Heart left ventricle (tissue), 16 donors: ENCODE measurements at places on chromosomes 16 and 17.

GRCh38 chr17:16484445-16485175 is 7.4 kb downstream of the LRRC75A start:
- no peak for DNase-seq

GRCh38 chr17:45382226-45382625 is 50.4 kb downstream of the ARHGAP27 start:
- no peak for DNase-seq

DNA sequence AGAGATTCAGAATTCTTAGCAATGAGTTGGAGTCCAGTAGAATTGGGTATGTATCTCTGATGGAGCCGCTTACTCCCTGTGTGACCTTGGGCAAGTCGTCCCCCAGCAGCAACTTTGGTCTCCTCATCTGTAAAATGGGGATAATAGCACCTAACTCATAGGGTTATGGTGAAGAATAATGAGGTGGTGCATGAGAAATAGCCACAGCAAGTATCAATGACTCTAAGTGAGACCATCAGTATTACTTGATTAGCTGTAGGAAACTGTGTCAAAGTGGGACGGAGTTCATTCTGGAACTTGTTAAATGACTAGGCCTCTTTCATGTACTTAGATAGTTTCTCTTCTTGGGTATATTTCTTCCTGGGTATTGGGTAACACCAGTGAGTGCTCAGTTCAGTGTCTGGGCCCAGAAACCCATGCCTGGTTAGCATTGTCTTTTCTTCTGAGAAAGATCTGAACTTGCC is 6.4 kb downstream of the PRKCB start:
- DNase-seq, result no peak

DNA sequence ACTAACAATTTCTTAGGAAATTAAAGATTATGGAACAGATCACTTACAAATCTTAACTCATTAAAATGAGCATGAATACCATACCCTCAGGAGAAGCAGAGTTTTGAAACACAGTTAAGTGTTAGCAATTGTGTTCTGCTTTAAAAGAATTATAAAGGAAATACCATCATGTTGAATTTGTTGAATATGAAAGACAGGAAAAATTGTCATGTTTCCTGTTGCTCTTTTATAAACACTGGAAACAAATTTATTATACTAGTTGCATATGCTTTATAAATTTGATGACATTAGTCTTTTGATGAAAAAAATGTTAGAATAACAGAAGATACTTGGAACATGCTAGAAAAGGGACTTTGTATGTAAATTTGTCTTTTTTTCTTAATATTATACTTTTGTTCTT is 59.7 kb downstream of the VMP1 start:
- DNase-seq, result no peak

GRCh38 chr17:6755731-6756184 is at the start of gene XAF1:
Gene XAF1, plus strand, starts transcription at chr17:6756046. Its CDS starts 33 bp downstream, at chr17:6756079.
- DNase-seq, result peak; percentile 63

DNA sequence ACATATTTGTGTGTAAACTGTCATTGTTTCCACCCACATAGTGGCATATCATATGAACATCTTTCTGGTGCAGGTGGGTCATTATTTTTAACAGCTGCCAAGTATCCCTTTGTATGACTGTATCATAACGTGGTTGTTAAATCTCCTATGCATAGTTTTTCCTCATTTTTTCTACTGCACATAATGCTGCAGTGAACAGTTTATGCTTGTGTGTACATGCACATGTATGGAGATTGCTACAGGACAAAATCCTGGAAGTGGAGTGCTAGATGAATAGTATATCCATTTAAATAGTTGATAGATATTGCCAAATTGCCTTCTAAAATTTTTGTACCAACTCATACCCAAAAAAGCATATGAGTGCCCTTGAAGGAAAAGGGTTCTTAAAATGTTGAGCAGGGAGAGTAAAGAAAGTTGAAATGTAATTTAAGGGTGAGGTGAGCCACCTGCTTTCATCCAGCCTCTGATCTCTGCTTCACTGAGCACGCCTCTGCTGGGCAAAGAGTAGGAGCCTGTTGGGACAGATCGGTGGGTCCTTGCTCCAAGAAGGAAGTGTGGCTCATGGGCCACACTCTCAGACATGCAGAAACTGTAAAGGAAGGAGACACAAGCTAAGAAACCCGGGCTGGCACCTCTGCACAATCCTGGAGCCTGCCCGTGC is 55.3 kb downstream of the HLF start:
- DNase-seq, result no peak

- no peak for DNase-seq
Observed at GRCh38 chr16:11170201-11170600, 85.8 kb downstream of the SOCS1 start.

DNA sequence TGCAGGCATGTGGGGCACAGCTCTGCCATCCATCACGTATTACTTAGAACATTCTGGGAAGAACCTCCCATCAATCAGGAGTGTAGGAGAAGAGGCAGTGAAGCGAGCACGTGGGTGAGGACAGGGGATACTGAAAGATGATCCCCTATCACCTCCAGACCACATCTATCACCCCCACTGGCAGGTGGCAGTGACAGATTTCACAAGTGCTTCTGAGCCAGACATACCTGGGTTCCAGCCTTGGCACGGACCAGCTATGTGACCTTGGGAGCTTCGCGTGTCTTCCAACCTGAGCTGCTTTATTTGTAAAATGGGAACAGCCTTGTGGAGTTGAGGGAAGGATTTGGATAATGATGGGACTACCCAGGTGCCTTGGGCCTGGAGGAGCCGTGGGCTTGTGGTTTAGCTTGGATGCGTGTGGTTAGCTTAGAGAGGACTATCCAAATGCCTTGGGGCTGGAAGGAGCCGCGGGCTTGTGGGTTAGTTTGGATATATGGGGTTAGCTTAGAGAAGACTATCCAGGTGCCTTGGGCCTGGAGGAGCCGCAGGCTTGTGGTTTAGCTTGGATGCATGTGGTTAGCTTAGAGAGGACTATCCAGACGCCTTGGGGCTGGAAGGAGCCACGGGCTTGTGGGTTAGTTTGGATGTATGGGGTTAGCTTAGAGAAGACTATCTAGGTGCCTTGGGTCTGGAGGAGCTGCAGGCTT is 206.4 kb downstream of the ENGASE start:
- peak; percentile 21 for DNase-seq

DNA sequence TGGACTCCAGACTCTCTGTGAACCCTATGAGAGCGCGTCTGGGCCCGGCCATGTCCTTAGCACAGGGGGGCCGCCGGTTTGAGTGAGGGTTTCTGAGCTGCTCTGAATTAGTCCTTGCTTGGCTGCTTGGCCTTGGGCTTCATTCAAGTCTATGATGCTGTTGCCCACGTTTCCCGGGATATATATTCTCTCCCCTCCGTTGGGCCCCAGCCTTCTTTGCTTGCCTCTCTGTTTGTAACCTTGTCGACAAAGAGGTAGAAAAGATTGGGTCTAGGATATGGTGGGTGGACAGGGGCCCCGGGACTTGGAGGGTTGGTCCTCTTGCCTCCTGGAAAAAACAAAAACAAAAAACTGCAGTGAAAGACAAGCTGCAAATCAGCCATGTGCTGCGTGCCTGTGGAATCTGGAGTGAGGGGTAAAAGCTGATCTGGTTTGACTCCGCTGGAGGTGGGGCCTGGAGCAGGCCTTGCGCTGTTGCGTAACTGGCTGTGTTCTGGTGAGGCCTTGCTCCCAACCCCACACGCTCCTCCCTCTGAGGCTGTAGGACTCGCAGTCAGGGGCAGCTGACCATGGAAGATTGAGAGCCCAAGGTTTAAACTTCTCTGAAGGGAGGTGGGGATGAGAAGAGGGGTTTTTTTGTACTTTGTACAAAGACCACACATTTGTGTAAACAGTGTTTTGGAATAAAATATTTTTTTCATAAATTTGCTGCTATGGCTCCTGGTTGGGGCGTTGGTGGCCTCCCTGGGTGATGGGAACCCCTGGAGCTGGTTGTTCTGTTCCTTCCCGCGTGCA is 23.1 kb downstream of the STAT5A start:
- peak; percentile 94 for DNase-seq

GRCh38 chr16:87491522-87492290 is 1.1 kb downstream of the ZCCHC14 start:
- DNase-seq, result peak; percentile 39

GRCh38 chr17:54270499-54270898 is 447.8 kb downstream of the KIF2B start:
- DNase-seq, result no peak

DNA sequence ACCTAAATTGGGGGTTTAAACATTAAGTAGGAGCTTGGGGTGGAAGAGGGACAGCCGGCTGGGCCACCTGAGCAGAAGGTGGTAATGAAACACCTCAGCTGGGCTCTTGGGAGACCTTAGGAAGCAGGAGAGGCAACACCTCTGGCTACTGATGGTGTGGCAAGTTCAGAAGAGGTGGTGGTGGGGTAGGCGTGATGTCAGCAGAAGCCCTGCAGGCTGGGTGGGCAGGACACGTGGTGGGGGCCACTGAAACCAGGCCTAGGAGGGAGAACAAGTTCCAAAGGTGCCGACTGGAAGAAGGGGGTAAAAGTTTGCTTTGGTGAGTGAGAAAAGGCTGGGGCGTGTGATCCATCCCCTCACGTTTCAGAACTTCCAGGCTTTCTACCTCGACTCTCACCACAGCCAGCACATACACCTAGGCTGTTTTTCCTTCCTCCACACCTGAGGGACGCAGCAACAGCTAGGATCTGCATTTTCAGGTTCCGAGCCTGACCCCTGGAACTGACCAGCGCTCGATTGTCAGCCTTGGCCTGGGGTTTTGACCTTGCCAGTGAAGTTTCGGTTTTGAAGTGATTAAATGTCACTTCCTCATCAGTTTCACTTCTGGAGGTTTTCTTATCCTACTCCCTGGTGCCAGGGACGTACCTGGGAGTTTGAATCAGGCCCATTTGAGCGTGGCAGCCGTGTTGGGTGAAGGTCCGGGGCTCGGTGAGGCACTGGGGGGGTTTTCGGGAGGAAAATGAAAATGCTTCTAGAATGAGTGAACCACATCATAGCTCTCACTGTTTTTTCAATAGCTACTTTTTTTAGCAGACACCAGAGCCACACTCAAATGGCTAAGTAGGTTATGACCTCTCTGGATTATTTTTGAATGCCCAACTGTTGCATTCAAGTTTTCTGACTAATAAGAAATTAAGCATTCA is 10.0 kb downstream of the SNN start:
- DNase-seq, result no peak

DNA sequence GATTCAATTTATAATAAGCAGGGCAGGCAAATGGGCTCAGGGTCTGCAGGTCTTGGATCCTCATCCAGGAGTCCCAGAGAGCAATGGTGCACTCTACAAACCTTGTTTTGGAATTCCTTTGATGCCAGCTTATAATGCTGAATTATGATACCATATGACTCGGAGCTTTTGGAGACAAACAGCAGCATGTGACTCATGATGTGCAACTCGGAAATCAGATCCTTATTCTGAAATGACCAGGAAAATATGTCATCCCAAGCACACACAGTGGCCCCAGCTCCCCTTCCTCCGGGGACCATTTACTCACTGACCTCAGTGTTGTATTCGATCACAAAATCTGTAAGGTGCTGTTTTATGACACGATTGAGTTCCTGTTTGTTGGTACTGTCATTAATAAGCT is 20.2 kb upstream of the UMOD start:
- DNase-seq, result no peak

DNA sequence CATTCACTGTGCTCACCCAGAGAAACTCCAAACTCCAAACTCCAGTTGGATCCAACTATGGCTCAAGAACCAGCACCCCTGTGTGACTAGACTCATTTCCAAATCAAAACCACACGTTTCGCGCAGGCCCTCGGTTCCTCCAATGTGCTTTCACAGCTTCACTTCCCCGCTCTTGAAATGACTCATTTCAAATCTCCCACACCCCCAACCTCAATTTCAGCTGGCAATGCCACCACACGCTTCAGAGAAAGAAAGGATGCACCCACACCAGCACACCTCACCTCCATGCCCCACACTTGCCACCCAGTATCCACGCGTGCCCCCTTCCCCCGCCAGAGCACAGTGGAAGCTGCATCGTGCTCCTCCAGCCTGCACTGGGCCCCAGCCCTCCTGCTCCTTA is 9.0 kb downstream of the TMEM92 start:
- DNase-seq, result no peak

DNA sequence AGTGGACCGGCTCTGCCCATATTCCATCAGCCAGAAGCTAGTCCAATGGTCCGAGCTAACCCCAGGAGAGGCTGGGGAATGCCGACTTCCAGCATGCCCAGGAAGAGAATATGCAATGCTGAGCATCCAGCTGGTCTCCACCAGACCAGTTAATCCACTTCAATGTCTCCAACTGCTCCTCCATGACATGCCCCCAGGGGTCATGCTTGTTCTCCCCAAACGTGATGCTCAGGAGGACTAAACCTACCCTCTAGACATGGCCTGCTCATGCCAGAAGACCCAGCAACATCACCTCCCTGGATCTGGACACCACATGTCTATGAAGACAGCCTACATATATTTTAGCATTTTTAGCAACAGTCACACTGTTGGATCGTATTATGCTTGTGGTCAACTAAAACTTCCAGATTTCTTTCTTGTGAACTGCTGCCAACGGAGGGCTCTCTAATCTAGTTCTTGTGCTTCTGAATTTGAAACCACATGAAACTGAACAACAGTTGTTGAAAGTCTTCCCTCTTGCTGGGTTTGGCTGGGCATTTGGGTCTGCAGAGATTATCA is 245.1 kb downstream of the SOX9 start:
- DNase-seq, result no peak

DNA sequence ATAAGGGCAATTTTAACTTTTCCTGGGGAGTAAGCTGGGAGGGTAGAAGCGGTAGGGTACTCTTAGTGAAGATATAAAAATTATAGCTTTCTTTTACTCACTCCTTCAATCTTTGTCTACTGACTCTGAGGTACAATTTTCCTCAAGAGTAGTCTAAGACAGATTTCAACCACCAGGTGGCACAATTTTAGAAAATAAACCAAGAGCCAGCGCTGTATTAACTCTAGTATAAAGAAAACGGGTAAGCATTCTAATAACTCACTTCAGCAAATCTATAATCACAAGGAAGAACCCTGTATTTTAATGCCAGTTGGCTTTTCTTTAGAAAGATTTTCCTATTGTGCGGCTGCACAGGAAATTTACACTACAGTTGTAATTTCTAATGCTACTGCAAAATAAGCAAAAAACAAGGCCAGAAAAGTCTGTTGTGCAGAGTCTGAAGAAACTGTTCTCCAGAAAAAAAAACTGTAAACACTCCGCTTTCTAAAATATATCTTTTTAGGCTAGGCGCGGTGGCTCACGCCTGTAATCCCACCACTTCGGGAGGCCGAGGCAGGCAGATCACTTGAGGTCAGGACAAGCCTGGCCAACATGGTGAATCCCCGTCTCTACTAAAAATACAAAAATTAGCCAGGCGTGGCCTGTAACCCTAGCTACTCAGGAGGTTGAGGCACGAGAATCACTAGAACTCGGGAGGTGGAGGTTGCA is 1.9 kb downstream of the CMC2 start:
- no peak for DNase-seq

- DNase-seq, result no peak
Observed at GRCh38 chr16:20314575-20314974, 12.7 kb downstream of the GP2 start.

- peak; percentile 88 for DNase-seq
Observed at GRCh38 chr17:80008383-80008840, 27.3 kb downstream of the TBC1D16 start.

DNA sequence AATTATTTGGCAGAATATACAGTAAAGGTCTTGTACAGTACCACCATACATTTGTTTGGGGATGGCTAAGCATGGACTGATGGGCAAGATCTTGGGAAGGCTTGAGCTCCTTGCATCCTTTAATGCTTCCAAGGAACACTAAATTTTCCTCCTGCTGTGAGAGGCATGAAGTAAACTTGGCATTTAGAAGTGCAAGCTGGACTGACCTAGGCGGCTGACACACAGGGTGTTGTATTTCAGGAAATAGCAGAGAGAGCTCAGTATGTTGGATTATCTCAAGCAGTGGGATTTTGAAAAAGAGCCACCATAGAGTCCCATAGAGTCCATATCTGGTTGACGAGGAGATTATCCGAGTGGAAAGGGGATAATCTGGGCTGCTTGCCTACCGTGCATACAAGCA is 2137.1 kb downstream of the TP53TG3F start:
- no peak for DNase-seq
